Left colon (tissue), 2 donors: ENCODE measurements at places on chromosomes 6 and 20. TPM values are rescaled to one million over a fixed set of nuclear protein-coding genes. Genes with fewer than 3 reads are reported as not detected.
A peak's percentile ranks its signal among the peaks of the same experiment; 100 is the strongest.

LTA gene
- total RNA-seq: not detected

DUSP15 gene
- 0.78 TPM for total RNA-seq

SLC35F1 gene
- total RNA-seq: 0.37 TPM

EDN1 gene
- 16.8 TPM for total RNA-seq

LGSN gene
- 0.06 TPM for total RNA-seq

CENPB gene
- 80.5 TPM for total RNA-seq

COL9A3 gene
- 2.8 TPM for total RNA-seq

DZANK1 gene
- total RNA-seq: 1.8 TPM

MCHR2 gene
- total RNA-seq: not detected

LRRC73 gene
- 0.95 TPM for total RNA-seq

GSTA1 gene
- total RNA-seq: 0.50 TPM

GRCh38 chr6:138036111-138036510 is 71.1 kb downstream of the PERP start:
- DNase-seq: peak; percentile 47

DNA sequence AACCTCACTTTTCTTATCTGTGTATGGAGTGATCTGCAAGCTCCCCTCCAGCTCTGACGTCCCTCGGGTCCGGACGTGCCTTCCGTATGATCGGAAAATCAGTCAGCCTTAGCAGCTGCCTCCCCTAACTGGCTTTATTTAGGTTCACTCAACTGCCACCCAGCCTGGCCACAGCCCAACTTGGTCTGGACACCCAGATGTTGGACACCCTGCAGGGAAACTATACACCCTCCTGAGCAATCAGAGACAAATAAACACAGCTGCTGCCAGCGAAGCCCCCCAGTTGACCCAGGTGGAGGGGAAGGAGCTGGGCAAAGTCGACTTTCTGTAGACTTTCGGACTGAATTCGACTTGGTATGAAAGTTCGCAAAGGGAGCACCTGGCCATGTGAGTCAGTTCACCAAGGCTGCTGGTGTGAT is 28.9 kb downstream of the TBC1D7 start:
- no peak for DNase-seq

DNA sequence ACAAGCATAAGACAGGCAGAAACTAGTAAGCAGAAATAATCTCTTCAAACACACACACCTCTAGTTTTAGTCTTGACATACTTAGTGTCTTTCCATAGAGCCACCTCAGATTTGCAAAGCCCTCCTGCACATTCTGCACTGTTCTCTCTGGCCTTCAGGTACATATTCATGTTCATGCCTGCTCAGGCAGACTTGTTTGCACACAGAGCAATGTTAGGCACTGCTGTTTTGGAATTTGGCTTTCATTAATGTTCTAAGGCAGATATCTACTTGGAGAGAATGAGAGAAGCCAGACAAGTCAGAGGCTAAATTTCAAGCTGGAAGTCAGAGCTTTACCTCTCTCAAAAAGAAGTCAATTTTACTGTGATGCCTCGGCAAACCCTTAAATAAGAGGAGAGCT is 21.3 kb upstream of the DST start:
- DNase-seq: no peak

DNA sequence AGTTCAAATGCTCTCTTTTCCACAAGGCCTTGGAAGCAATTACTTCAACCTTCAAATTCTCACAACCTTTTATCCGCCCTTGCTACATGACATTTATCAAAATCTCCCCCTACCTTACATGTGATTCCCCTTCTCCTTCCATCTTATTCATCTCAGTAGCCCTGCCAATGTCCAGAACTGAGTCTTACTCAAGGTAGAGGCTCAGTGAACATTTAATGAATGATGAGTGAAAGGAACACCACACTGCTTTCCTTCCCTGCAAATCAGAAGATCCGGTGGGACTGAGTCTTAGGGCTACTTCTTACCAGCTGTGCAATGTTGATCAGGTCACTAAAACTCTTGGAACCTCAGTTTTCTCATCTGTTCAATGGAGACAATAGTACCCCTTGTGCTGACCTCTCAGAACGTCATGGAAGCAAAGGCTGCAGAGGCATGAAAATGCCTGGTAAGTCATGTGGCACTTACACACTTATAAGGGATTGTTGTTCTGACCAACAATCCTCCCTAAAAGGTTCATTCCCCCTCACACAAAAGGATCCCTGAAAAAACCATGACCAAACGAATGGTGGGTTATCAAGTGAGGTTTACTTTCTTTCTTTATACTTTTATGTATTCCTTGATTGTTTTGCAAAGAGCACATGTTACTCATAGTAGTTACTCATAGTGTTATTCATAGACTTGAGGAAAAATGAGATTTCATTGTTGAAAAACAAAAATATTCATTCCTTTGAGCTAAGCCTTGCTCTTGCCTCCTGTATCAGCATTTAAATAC is 6.5 kb downstream of the MDGA1 start:
- DNase-seq: no peak

DNA sequence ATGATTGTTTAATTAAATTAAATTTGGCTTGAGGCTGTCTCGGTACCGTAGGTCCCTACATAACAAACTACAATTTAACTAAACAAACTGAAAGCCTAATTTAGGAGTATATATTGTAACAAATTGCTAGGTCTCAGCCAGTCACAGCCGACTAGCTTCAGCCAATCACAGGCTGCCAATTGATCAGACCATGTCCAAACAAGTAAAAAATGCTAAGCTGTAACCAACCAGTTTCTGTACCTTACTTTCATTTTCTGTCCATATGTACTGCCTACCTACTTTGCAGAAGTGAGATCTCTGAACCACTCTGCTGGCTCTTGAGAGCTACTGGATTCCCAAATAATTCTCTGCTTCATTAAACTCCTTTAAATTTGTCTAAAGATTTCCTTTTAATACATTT is 648.0 kb upstream of the GJE1 start:
- no peak for DNase-seq

- no peak for DNase-seq
Observed at GRCh38 chr6:52191824-52192223, 5.6 kb downstream of the IL17A start.

DNA sequence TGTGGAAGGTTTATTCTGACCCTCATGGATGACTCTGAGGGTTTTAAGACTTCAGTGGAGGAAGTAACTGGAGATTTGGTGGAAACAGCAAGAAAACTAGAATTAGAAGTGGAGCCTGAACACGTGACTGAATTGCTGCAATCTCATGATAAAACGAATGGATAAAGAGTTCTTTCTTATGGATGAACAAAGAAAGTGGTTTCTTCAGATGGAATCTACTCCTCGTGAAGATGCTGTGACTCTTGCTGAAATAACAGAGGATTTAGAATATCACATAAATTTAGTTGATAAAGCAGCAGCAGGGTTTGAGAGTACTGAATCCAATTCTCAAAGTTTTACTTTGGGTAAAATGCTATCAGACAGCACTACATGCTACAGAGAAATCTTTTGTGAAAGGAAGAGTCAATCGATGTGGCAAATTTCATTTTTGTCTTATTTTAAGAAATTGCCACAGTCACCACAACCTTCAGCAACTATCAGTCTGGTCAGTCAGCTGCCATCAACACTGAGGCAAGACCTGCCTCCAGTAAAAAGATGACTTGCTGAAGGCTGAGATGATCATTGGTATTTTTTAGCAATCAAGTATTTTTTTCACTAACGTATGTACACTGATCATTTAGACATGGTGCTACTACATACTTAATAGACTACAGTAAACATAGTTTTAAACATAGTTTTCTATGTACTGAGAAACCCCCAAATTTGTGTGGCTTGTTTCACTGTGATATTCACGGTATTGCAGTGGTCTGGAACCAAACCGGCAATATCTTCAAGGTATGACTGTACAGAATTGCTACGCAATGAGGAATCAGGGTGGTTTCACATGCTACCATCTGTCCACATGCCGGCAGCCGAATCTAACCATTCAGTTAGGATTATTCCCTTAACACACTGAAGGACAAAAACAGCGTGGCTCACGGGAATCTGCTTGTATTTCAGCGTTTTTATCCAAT is 149.0 kb downstream of the MYB start:
- no peak for DNase-seq

GRCh38 chr20:1188347-1188746 is 3.6 kb upstream of the TMEM74B start:
- no peak for DNase-seq

GRCh38 chr6:45400021-45400420 is 22.3 kb upstream of the SUPT3H start:
- no peak for DNase-seq

GRCh38 chr20:57786304-57786932 is 76.6 kb upstream of the PMEPA1 start:
- peak; percentile 8 for DNase-seq

DNA sequence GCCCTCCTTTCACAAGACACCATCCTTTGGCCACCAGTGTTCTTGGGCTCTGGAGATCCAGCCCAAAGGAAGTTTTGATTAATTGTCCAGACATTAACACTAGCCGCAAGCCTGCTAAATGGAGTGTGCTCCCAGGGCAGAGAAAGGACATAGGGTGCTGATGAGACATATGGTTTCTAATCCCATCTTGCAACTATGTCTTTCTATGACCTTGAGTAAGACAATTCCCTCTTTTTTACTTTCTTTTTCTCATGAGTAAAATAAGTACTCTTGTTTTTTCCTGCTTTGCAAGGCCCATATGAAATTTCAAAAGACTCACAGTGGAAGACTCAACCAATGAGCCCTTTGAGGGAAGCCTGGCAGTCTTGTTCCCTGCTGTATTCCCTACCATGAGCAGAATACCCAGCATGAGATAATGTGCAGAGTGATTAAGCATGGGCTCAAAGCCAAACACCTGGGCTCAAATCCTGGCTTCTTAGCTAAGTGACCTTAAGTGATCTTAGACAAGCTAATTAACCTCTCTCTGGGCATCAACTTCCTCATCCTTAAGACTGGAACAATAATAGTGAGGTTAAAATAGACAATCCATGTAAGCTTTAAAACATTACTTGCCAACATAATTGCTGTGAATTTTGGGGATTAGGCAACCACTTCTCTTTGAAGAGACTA is at the start of gene WFDC10B:
WFDC10B (minus strand) TSS at position 51 of the 669 bp plus-strand sequence. CDS start 19,027 bp downstream, outside the sequence.
- no peak for DNase-seq

DNA sequence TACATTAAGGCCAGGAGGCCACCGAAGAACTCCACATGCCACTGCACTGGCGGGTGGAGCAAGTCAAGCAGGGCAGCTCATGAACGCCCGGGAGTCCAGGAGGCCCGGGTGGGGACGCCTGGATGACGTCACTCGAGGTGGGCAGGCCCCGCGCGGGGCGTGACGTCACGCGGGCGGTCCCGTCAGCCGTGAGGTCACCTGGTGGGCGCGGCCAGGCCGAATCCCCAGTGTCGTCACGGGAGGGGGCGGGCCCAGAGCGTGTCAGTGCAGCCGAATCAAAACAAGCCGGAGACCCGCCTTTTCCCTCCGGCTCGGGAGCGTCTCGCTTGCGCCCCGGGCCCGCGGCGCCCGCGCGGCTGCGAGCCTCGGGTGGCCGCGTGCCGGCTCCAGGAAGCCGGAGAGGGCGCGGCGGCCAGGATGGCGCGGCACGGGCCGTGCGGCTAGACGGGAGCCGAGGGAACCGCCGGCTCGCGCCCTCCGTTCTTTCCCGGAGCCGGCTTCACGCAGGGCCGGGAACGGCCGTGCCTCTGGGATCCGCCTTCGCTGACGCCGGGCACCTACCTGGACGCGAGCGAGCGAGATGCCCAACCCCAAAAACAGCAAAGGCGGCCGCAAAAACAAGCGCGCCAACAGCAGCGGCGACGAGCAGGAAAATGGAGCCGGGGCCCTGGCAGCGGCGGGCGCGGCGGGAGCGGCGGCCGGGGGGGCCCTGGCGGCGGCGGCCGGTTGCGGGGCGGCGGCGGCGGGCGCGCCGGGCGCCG is at the start of gene HECA:
HECA (plus strand) TSS at position 264 of the 761 bp plus-strand sequence; CDS start at position 581, 317 bp downstream.
- DNase-seq: peak; percentile 98

- no peak for DNase-seq
Observed at GRCh38 chr6:108091288-108091687, 16.7 kb upstream of the OSTM1 start.

DNA sequence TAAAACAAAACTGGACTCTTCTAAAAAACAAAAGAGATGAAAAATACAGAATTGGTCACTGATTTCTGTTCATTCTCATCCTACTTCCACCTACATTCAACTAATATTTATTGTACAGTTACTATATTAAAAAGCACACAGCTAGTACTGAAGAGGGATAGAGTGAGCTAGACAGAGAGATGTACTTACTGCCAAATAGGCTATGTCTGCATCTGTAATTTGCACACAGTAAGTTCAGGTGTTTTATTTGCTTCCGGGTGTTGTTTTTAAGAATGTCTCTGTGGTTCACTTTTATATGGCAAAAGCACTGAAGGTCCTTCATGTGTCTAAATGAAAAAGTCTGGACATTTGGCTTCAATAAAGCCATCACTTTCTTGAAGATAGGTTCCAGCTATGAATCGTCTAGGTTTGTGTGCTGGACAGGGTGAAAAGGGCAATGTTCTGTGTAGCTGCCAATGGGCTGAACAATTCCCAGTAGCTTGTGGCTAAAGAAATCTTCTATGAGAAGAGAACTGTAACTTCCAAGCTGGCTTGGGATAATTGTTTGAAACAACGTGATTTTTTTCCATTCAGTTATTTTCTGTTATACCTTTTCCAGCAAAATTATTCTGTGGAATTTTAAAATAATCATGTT is 47.3 kb downstream of the EPB41L2 start:
- no peak for DNase-seq

GRCh38 chr6:148435386-148435785 is 92.7 kb downstream of the SASH1 start:
- DNase-seq: no peak

DNA sequence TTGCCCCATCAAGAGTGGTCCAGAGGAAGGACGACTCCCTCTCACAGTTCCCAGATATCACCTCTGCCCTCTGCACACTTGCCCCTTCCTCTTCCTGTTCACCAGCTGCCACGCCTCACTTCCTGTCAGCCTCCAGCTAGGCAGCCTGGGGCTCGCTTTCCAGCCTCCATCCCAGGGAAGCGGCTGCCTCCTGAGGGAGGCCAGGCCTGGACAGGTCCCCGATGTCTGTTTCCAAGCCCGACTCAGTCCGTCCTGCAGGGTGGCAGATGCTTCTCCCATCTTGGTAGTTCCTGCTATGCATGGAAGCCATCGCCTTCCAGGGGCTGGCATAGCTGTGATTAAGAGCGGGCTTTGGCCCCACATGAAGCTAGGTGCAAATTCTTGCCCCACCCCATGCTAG is 233.5 kb upstream of the PMEPA1 start:
- DNase-seq: no peak

DNA sequence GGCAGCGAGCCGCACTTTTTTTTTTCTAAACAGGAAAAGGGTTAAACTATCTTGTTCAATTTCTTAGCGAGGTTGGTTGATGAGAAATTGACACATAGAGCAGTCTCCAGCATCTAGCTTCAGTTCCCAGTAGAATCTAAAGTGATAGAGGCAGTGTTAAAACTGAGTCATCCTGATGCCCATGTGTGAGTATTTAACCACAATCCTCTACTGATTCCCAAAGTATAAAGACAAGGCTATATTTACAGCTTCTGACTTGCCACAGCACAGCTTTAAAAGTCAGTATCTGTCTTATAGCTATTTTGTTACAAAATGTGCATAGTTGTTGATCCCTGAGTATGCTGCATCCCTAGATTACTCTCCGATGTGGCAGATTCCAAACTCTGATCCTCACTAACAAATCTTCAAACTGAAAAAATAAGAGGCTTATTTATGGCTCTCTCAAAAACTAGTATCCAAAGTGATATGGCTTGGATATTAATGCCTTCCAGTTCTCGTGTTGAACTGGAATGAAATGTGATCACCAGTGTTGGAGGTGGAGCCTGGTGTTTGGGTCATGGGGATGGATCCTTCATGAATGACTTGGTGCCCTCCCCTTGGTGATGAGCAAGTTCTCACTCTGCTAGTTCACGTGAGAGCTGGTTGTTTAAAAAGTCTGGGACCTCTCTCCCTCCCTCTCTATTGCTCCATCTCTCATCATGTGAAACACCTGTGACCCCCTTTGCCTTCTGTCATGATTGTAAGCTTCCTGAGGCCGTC is 13.1 kb upstream of the POPDC3 start:
- DNase-seq: no peak

GRCh38 chr6:7016226-7016625 is 91.5 kb upstream of the RREB1 start:
- no peak for DNase-seq
